CD4-positive, alpha-beta T cell (primary cell): ENCODE measurements at places on chromosomes 12 and 14.

DNA sequence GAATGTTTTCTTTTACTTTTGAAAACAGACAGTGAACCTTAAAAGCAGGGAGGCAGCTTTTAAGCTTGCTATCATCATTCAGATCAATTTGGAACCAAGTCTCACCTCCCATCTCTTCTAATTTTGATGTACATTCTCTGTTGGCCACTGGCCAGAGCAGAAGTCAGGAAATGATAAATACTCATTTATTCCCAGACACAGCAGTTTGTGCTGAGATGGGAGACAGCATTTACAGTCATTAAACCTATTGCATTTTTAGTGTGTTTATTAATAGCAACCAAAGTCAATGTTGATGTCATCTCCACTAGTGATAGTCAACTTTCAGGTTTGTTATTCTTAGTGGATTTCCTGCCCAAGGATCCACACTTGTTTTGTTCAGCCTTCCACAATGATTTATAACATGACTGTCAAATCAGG lies 320.0 kb upstream of the ATP2B1 start:
- DNase-seq: no peak

GRCh38 chr12:12585115-12585863 lies 22.6 kb upstream of the DUSP16 start:
- DNase-seq: no peak

GRCh38 chr12:98002887-98003493 lies 512.4 kb upstream of the TMPO start:
- no peak for DNase-seq

DNA sequence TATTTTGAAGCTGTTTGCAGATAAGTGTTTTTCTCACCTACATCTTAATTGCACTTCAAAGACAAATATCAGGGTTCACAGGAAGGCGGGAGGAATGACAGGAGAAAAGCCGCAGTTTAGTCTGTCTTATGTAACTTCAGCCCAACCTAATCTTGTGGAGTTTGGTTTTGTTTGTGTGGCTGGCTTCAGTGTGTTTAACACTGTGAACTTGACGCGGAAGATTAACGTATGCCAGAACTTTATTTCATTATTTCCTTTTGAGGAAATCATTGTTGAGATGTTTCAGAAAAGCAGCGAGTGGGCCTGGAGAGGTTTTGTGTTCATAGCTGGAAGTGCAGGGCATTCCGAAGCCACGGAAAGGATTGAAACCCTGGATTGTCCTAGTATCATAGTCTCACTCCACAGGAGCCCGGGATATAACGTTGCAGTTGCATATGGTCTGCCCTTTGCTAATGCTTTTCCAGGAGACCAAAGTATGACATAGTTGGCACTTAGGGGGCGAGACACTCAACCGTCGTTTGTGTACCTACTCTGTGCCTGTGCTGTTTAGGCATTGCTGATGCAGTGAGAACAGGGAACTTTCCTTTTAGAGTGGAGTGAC lies 2.0 kb downstream of the PELI2 start:
- DNase-seq: peak; percentile 24

GRCh38 chr12:39722504-39722903 lies 102.9 kb upstream of the ABCD2 start:
- no peak for DNase-seq

GRCh38 chr12:116599285-116600136 lies 40.3 kb downstream of the MAP1LC3B2 start:
- peak; percentile 45 for DNase-seq

DNA sequence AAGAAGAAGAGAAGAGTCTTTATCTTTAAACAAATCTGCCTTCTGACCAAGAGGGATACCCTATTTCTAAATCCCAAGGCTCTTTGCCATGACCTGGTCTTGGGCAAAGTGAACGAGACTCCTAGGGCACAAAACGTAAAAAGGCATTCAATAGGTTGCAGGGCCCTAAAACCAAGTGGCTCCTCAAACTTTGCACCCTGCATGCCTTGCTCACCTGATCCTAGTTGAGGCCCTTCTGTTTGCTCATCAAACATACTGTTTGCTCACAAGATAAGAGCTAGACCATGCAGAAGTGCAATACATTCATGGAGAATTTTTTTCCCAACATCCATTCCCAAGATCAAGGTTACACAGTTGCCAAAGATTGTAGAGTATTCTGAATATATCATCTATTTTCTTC lies 7.9 kb upstream of the PRH1 start:
- DNase-seq: no peak

DNA sequence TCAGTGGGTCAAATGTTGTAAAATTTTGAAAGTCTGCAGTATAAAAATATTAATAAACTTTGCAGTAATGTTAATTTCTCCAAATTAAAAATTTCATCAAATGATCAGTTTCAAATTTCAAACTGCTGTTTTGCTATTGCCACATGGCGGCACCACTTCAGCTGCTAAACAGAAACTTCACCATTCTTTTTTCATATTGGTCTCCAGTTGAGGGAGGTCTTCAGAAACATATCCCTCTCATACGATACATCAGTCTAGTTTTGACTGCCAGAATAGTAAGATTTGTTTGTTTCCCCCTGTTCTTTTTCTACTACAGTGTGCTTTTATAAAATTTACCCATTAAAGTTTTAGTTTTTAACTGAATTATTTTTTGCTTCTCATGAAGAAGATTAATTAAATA lies 4.2 kb upstream of the TRHDE start:
- no peak for DNase-seq

GRCh38 chr14:70014406-70015095 lies 135.3 kb downstream of the SMOC1 start:
- DNase-seq: no peak

GRCh38 chr14:101929946-101930345 lies 34.4 kb upstream of the DYNC1H1 start:
- DNase-seq: no peak

DNA sequence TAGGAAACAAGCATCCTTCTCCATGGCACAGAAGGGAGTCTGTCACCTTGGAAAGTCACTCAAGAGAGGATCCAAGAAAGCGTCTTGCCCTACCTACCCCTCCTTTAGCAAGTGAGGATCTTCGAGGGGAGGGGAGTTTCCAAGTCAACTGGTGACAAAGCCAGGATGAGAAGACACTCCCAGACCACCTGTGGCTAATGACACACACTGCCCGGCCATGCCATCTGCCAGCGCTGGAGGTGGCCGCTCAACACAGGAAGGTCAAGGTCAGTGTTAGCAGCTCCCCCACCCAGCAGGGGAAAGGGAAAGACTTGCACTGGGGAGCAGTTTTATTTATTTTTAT lies 41.3 kb downstream of the ELK3 start:
- DNase-seq: no peak

- DNase-seq: no peak
Measured at GRCh38 chr12:6734506-6735387, 10.9 kb downstream of the COPS7A start.

DNA sequence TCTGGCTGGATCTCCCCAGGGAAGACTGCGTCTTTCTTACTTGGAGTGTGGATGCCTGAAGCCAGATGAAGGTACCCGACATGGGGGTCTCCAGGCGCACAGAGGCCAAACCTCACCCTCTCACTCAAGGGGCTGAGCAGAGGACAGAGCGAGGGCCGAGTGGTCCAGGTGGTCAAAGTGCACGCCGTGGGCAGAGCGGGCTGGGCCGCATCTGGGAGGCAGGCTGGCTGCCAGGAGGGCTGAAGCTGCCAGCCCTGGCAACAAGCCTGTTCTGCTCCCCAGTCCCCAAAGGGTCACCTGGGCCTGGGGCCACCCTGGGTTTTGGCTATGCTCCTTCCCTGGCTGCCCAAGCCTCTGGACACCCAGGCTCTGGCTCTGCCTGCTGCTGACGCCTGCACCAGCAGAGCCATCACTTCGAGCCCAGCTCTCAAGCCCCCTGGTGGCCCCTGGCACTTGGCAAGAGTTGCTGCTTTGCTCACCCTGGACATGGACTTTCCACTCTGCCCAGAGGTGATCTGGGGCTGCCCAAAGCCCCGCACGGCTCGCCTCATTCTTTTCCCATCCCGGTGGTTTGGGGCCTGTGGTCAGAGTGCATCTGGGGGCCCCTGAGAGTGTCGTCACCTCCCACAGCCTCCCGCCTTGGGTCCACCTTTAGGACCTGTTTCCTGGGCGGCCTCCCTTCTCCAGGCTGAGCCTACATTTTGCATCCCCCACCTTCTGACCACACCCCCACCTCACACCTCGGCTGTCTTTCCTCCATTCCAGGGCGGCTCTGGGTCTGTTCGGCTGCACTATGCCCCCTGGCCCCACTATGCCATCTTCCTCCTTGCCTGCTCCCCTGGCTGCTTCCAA lies 2.8 kb downstream of the ADSS1 start:
- DNase-seq: no peak

- no peak for DNase-seq
Measured at GRCh38 chr14:39029789-39030188, 73.2 kb downstream of the SEC23A start.

DNA sequence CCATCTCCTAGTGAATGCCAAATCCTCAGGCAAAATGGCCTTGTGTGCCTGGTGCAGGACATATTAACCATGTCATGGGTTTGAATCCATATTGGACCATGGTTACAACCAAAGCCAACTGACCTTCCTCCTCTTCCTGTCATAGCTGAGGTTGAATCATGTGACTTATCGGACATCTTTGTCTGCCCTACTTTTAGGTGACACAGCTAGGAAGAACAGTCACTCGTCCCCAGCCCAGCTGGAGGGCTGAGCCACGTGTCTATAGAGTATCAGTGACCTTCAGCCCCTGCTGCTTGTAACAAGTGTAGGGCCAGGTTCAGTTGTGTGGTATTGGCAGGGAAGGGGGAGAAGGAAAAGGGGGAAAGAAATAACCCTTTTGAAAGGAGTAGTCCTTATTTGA lies 225.2 kb downstream of the KTN1 start:
- no peak for DNase-seq

DNA sequence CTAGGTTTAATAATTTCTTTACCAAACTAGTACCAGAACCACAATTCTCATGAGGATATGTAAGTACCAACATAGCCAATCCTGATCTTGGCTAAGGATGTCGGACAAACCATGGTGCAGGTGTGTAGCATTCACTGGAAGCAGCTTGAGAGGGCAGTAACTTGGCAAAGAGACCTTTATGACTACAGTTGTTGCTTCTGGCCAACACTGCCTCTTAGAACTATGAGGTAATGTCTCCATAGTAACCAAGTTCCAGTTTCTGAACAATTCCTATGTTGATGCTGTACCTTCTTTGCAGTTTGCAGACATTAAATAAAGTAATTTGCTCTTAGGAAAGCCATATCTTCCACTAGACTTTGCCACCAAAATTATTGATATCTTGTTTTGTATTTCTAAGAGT lies at the start of gene LMNTD1:
LMNTD1 (minus strand) TSS at position 186 of the 400 bp plus-strand sequence. CDS start 324 bp downstream, outside the sequence.
- DNase-seq: no peak

GRCh38 chr14:43479596-43480195 lies 1027.4 kb downstream of the FSCB start:
- DNase-seq: no peak

DNA sequence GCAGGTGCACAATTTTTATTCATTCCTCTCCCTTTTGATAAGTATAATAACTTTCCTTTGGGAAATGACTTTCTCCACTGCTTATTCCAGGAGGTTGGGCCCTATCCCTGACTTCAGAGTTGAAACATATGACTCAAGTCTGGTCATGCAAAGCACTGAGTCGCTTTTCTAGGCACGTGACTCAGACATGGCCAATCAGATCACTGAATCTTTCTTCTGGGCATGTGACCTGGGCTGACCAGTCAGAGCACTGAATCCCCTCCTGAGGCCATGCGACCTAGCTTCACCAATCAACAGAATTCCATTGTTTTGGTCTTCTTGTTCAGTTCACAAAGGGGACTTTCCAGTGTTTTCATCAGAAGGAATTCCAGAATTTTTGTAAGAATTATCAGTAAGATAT lies 377.1 kb upstream of the KITLG start:
- DNase-seq: no peak

DNA sequence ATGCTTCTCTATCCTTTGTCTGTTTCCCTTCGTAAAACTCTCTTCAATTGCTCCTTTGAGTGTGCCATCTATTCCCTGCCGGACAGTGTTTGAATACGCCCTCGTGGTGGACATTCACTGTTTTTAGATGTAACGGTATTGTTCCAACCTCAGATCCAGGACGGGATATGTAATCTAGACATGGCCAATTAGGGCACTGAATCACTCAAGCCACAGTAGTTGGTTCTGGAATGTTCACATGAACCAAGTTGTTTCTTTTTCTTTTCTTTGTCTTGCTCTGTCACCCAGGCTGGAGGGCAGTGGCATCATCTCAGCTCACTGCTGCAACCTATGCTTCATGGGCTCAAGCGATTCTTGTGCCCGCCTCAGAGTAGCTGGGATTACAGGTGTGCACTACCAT lies 204.2 kb upstream of the PLXNC1 start:
- DNase-seq: no peak

DNA sequence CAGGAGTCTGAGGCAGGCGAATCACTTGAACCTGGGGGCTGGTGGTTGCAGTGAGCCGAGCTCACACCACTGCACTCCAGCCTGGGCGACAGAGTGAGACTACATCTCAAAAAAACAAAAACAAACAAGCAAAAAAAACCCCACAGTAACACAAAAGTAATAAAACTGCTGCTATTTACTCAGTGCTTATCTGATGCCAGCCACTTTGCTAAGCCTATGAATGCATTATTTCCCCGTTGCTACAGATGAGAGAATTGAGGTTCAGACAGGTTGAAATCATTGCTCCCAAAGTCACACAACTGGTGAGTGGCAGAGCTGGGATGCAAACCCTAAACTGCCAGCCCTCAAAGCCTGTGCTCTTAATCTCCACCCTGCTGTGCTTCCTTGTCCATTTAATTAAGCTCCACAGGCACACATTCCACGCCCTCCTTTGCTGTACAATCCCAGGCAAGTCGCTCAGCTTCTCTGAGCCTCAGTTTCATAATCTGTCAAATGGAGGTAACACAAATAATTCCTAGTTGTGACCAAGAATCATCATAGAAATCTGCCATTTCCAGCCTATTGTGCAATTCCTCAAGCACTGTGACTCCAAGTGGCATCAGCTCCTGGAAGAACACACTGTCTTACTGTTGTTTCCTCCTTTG lies 5.7 kb upstream of the OAS3 start:
- no peak for DNase-seq

GRCh38 chr12:106645074-106645421 lies 62.2 kb downstream of the RFX4 start:
- no peak for DNase-seq

- DNase-seq: no peak
Measured at GRCh38 chr14:72801381-72801812, 92.5 kb downstream of the DPF3 start.

GRCh38 chr12:1318327-1319031 lies 275.9 kb downstream of the FBXL14 start:
- no peak for DNase-seq

DNA sequence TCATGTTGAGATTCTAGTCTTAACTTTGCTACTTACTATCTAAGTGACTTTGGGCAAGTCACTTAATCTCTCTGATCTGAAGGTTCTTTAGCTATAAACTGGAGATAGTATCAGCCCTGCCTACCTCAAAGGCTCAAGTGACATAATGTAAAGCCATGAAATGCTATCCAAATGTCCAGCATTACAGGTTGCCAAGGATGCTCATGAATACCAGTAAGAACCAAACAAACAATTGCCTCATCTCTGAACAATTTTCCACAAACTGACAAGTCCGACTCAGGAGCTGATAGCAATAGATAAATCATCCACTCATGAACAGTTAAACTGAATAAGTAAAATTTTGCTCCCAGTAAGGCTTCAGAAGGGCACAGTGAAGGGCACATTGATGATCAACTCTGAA lies 51.5 kb downstream of the LMNTD1 start:
- no peak for DNase-seq

GRCh38 chr12:103441437-103442181 lies 54.2 kb downstream of the C12orf42 start:
- DNase-seq: peak; percentile 78

- DNase-seq: no peak
Measured at GRCh38 chr12:123942238-123942653, 30.4 kb downstream of the CCDC92 start.

- DNase-seq: no peak
Measured at GRCh38 chr14:32683679-32684078, 255.0 kb upstream of the NPAS3 start.
